ENCODE measurements at places on chromosomes 7 and 10.

DNA sequence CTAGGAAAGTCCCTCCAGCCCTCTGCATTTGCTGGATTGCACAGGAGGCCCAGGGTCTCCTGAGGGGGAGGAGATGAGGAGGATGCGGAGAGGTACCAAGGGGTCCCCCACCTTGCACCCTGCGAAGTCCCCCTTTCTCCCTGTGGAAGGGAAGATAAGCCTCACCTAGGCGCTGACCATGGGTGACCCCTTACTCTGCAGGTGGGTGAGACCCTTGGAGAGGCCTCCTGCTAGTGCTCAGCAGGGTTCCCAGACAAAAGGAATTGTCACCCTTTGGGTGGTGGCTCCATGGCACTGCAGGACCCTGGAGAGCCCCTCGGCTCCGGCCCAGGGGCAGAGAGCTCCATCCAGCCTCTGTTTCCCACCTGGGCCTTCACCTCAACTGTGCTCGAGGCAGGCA, 107.0 kb upstream of the RET start:
- DNase-seq: no peak

- DNase-seq: no peak
Measured at GRCh38 chr7:50359995-50360925, 55.7 kb downstream of the IKZF1 start.

DNA sequence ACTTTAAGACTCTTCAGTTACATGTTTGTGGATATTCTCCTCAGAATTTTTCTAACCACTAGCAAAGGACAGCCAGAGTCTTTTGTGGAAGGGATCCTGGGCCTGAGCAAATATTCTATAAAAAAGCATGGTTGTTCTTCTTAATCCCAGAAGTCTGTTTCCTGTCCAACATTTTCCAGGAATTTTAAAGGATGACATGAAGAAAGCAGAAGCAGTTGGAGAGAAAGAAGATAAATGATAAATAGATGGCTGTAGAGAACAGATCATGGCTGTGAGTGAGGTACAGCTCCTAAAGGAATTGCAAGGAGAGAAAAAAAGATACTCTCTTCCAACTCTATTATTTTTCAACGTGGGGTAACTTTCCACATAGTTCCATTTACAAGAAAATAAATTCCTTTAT, 91.8 kb upstream of the STEAP4 start:
- peak; percentile 22 for DNase-seq

GRCh38 chr7:128871050-128871449, 8.4 kb downstream of the ATP6V1F start:
- DNase-seq: no peak

- DNase-seq: no peak
Measured at GRCh38 chr7:151724250-151724915, 152.5 kb downstream of the PRKAG2 start.

GRCh38 chr7:133253519-133253875, 619 bp downstream of the EXOC4 start:
- DNase-seq: peak; percentile 13

DNA sequence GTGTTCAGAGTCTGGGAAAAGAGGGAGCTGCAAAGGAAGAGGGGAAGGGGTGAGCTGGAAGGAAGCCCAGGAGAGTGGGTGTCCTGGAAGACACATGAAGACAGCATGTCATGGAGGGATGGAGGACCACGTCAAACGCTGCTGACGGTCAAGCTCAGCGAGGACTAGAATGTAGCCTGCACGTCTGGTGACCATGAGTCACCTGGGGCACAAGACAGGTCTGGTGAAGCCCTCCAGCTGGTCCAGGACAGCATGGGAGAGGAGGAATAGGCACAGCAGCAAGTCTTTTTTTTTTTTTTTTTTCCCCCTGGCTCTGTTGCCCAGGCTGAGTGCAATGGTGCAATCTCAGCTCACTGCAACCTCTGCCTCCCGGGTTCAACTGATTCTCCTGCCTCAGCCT, 19.6 kb upstream of the AMZ1 start:
- no peak for DNase-seq

GRCh38 chr10:110507346-110507745, 9.6 kb downstream of the DUSP5 start:
- DNase-seq: no peak

- DNase-seq: no peak
Measured at GRCh38 chr10:92062273-92062672, 138.7 kb downstream of the BTAF1 start.

DNA sequence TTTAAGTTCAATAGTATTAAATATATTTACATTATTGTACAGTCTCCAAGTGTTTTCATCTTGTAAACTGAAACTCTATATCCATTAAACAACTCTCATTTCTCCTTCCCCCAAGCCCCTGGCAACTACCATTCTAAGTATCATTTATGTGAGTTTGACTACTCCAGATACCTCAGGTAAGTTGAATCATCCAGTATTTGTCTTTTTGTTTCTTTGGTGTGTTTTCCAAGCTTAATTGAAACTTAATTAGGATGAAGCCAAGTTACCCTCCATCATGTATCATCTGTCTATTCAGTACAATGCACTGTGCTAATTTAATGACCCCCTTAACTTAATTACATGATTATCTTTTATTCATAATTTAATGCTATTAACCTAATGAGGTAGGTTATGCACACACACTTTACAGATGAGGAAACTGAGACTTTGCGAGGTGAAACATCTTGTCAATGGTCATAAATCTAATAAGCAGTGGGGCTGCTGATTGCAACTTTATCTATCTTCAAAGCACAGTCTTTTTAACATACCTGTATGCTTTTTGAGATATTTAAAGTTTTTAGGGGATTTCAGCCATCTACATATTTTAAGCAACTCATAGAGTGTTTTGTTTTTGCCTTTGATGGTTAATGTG, 663 bp downstream of the MACC1 start:
- no peak for DNase-seq

- no peak for DNase-seq
Measured at GRCh38 chr10:79601939-79602338, 8.8 kb upstream of the SFTPA1 start.
